Activated CD4-positive, alpha-beta memory T cell treated with anti-CD3 and anti-CD28 coated beads for 36 hours (primary cell): ENCODE measurements at places on chromosomes 1 and 21. TPM values are rescaled to one million over a fixed set of nuclear protein-coding genes. Genes with fewer than 3 reads are reported as not detected.

GRCh38 chr1:151773702-151774101 lies 10.4 kb upstream of the MRPL9 start:
- no peak overlapping the region for H3K4me3 ChIP-seq
- peak overlapping the region; percentile 19 for H3K27ac ChIP-seq

DNA sequence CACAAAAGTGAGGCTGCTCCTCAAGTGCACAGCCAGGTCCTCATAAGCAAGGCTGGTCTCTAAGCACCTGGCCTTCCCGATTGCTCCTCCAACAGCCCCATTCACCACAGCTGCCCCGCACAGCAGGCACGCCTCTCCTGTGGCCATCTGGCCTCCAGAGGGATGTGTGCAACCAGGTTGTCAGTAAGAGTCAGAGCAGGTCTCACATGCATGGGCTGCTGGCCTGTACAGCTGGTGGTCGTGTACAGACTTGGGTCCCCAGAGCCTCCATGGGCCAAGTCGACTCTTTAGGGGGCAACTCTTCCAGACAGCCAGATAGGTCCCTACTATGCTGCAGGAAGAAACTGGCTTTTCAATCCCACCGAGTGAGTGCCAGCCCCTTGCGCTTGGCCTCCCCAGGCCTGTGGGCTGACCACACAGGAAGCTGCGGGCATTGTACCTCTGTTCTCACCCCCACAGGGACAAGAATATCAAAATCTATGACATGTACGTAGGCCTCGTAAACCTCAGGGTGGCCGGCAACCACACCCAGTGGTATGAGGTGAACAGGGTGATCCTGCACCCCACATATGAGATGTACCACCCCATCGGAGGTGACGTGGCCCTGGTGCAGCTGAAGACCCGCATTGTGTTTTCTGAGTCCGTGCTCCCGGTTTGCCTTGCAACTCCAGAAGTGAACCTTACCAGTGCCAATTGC lies 1.4 kb downstream of the PRSS38 start:
- peaks cover 7% of the 10 kb centered on the region for H3K36me3 ChIP-seq
- no peak overlapping the region for H3K4me3 ChIP-seq
- H3K27me3 ChIP-seq, result no peaks in the 10 kb centered on the region
- no peak for DNase-seq
- no peaks in the 10 kb centered on the region for H3K4me1 ChIP-seq

Gene CD244
- 0.14 TPM for total RNA-seq

DNA sequence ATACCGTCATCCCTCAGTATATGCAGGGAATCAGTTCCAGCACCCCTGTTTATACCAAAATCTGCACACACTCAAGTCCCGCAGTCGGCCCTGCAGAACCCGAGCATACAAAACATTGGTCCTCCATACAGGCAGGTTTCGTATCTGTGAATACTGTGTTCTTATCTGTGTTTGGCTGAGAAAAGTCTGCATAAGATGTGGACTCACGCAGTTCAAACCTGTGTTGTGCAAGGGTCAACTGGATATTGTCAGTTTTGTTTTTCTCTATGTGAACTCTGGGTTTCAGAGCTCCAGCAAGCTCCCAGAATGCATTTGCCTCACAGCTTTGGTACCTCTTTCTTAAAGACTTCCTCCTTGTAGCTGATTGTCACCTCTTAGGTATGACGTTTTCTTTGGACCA lies 100.6 kb downstream of the NR5A2 start:
- DNase-seq, result no peak
- peaks cover 16% of the 10 kb centered on the region for H3K4me1 ChIP-seq
- H3K27me3 ChIP-seq, result no peaks in the 10 kb centered on the region
- H3K4me3 ChIP-seq, result no peak overlapping the region
- H3K27ac ChIP-seq, result no peak overlapping the region

DNA sequence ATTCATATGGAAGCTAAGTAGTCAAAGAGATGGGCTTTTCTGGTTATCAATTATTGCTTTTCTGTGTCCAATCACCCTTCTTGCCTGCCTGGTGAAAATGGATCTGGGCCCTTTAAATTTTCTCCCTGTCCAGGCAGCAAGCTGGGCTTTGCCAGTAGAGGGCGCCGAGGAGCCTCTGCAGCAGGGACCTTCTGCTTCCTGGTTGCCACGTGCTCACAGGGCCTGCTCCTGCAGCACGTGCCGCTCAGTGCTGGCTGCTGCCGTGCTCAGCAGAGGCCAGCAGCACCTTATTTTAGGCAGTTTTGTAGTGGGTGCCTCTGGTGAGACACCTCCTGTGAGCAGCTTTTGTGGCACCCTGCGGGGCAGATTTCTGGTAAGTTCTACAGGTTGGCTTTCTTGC lies 4.0 kb downstream of the ACTL8 start:
- DNase-seq, result peak; percentile 9
- H3K4me3 ChIP-seq, result no peak overlapping the region
- no peaks in the 10 kb centered on the region for H3K4me1 ChIP-seq
- H3K36me3 ChIP-seq, result peaks cover 16% of the 10 kb centered on the region
- no peaks in the 10 kb centered on the region for H3K27me3 ChIP-seq

DNA sequence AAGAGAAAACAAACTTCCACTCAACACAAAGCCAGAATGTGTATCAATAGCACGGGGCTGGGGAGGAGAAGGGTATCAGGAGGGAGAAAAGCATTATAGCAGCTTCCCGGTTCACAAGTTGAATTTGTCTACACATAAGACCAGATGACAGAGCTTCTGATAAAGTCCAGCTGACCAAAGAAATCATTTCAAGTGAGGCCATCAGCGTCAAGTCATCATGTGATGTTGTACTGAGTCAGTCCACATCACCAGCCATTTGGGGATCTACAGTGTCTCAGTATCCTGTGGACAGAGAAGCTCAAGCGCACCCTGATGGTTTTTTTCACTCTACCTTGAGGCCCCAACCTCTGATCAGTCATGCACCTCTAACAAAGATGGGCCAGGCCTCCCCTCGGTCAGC lies 33.0 kb downstream of the SETD4 start:
- DNase-seq, result no peak
- peaks cover 4% of the 10 kb centered on the region for H3K4me1 ChIP-seq
- H3K36me3 ChIP-seq, result no peaks in the 10 kb centered on the region
- H3K27ac ChIP-seq, result no peak overlapping the region
- H3K27me3 ChIP-seq, result no peaks in the 10 kb centered on the region

GRCh38 chr1:178941261-178941689 lies 70.4 kb upstream of the ANGPTL1 start:
- no peaks in the 10 kb centered on the region for H3K36me3 ChIP-seq
- H3K27ac ChIP-seq, result no peak overlapping the region
- no peaks in the 10 kb centered on the region for H3K4me1 ChIP-seq
- H3K4me3 ChIP-seq, result no peak overlapping the region
- H3K27me3 ChIP-seq, result peaks cover 9% of the 10 kb centered on the region

DNA sequence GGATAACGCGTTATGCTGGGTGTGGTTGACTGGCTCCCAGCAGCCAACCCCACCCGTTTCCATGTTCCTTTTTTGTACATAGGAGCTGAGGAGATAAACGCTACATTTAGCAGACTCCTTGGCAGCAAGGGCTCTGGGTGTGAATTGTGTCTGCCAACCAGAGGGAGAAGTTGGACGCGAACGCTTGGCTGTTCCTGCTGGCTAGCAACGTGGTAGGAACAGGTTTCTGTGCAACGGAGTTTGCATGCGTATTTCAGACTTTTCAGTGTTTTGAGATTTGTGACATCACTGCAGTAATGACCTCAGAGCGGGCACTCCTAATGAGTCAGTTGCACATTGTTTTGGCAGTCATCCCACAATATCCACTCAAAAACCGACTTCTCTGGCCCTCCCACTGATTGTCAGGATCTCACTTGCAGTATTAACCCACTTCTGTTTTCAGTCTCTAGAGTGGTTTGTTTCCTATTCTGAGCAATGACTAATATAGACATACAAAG lies 98.7 kb upstream of the RGS1 start:
- H3K36me3 ChIP-seq, result no peaks in the 10 kb centered on the region
- H3K4me1 ChIP-seq, result no peaks in the 10 kb centered on the region
- H3K27ac ChIP-seq, result no peak overlapping the region
- no peak overlapping the region for H3K4me3 ChIP-seq
- no peaks in the 10 kb centered on the region for H3K27me3 ChIP-seq
- peak; percentile 37 for DNase-seq

Gene UCK2
- total RNA-seq, result 61.8 TPM

DNA sequence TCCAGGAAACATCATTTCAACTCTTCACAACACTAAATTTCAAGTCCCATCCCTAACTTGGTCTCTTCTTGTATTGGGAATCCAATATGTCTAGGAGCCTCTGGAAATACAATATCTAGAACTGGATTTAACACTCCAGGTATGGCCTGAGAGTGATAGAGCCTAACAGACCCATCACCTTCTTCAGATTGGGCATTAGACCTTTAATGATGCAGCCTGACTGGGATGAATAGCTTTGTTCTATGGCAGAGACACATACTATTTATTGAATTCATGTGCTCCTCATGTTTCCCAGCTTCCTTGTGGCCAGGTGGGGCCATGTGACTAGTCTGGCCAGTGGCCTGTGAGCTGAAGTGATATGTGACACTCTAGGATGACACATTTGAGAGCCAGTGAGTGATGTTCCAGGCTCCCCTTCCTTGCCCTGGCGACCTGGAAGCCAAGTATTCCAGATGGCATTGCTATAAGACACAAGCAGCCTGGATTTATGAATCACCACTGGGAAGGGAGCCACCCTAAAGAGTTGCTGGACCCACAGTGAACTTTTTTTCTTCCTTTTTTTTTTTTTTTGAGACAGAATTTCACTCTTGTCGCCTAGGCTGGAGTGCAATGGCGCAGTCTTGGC lies 31.0 kb upstream of the POU3F1 start:
- no peak overlapping the region for H3K27ac ChIP-seq
- no peaks in the 10 kb centered on the region for H3K4me1 ChIP-seq
- peaks cover 13% of the 10 kb centered on the region for H3K27me3 ChIP-seq
- no peak for DNase-seq
- no peaks in the 10 kb centered on the region for H3K36me3 ChIP-seq
- H3K4me3 ChIP-seq, result no peak overlapping the region

DNA sequence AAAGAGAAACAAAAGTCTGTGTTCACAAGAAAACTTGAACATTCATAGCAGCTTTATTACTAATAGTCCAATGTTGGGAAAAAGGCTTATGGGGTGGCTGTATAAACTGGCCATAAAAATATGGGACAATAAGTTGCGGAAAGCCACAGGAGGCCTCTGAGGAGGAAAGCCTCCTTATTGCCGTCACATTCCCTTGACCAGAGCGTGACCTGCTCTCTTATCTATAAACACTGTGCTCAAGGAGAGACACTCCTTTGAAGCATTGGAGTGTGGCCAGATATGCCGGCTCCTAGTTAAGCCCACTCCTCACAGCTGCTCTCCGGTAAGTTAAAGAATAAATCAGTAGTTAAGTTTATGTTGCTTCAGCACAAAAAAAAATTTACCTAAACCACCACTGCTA lies 19.7 kb downstream of the OR6Y1 start:
- H3K36me3 ChIP-seq, result no peaks in the 10 kb centered on the region
- no peak overlapping the region for H3K4me3 ChIP-seq
- H3K27me3 ChIP-seq, result no peaks in the 10 kb centered on the region
- H3K4me1 ChIP-seq, result no peaks in the 10 kb centered on the region

- peak overlapping the region; percentile 100 for H3K27ac ChIP-seq
- H3K27me3 ChIP-seq, result no peaks in the 10 kb centered on the region
- H3K4me1 ChIP-seq, result peaks cover 98% of the 10 kb centered on the region
- H3K36me3 ChIP-seq, result peaks cover 23% of the 10 kb centered on the region
Observed at GRCh38 chr1:89605692-89606091, 27.2 kb upstream of the LRRC8C start.

Gene UBL4B
- not detected for total RNA-seq

DNA sequence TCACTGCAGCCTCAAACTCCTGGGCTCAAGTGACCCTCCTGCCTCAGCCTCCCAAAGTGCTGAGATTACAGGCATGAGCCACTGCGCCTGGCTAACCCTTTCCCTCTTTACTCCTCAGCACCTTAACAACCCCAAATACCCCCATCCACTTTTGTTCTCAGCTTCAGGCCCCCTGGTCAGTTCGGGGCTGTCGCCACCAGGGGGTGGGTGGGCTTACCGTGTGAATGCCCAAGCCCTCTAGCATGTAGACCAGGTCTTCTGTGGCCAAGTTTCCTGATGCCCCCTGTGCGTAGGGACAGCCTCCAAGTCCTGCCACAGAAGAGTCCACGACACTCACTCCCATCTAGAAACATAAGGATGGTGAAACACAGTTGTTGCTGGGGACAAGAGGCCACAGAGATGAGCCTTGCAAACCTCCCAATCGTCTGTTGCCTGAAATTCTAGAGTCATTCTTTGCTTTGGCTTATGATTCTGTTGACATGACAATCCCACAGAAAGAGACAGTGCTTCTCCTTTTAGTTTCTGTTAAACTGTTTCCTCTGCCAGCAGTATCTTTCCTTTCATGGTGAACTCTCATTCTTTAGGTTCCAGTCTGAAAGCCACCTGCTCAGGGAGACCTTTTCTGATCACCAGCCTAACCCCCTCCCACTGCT lies 3.8 kb upstream of the GALE start:
- no peak overlapping the region for H3K27ac ChIP-seq
- no peaks in the 10 kb centered on the region for H3K27me3 ChIP-seq
- DNase-seq, result no peak
- H3K4me1 ChIP-seq, result peaks cover 10% of the 10 kb centered on the region
- peaks cover 4% of the 10 kb centered on the region for H3K36me3 ChIP-seq
- H3K4me3 ChIP-seq, result no peak overlapping the region

Gene TEDDM1
- total RNA-seq, result not detected
